ENCODE measurements at places on chromosomes 3 and 15.

GRCh38 chr3:82001276-82001923 is 240.0 kb upstream of the GBE1 start:
- ATAC-seq, result no peak

DNA sequence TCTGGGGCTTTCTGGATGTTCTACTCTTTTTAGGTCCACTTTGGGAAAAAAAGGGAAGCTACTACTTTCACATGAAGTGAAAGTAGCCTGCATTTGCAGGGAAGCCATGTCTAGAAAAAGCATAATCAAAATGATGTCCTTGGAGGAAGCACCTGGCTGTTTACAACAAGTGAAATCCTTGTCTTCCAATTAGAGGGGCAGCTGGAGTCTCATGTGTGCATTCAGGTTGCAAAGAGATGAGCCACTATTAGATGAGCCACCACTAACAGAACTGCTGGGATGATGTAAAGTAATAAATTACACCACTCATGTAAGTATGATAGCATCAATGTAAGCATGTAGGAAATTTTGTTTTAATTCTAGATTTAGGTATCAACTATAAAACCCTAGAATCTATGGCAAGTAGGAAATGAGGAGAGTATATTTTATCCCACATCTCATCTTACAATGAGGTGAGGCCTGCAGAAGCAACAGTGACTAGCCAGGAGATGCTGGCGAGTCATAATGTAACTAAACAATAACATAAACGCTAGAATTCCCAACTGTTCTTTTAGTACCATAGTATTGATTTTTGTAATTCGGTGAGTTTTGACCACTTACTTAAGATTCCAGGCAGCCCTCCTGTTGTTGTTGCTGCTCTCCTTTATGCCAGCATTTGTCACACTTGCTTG is 75.9 kb downstream of the TMEM108 start:
- ATAC-seq, result no peak

- no peak for ATAC-seq
Observed at GRCh38 chr15:95027981-95028380, 796.6 kb downstream of the MCTP2 start.

DNA sequence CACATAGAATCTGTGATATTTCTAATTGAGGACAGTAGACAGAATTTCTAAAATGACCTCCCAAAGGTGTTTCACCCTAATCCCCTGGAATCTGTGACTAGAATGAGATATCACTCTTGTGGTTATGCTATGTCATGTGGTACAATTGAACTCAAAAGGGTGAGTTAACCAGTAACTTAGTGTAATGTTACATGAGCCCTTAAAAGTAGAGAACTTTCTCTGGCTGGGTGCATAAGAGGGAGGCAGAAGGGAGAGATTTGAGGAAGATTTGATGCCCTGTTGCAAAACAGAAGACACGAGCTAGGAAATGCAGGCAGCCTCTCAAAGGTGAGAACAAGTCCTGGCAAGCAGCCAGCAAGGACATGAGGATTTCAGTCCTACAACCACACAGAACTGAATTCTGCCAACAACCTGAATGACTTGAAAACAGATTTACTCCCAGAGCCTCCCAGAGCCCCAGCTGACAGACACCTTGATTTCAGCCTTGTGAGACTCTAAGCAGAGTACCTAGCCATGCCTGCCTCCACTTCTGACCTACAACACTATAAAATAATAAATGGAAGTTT is 160.3 kb downstream of the MTHFS start:
- ATAC-seq, result no peak

- ATAC-seq, result no peak
Observed at GRCh38 chr3:69823743-69824142, 84.5 kb downstream of the MITF start.

DNA sequence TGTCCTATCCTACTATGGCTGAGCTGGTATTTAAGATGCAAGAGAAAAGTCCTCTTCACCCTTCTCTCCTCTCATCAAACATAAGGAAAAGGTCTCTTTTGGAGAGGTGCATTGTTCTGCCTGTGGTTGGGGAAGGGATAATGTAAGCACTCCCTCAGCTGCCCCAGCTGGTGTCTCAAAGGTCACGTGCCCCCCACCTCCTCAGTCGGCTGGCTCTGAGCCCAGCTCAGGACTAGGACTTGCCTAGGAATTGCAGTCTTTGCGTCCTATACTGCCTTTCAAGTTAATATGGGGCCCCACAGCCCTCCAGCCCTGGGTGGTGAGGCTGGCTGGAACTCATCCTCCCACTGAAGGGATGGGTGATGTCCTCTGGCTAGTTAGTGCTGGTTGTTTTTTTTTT is 29.7 kb downstream of the OR4F15 start:
- no peak for ATAC-seq

DNA sequence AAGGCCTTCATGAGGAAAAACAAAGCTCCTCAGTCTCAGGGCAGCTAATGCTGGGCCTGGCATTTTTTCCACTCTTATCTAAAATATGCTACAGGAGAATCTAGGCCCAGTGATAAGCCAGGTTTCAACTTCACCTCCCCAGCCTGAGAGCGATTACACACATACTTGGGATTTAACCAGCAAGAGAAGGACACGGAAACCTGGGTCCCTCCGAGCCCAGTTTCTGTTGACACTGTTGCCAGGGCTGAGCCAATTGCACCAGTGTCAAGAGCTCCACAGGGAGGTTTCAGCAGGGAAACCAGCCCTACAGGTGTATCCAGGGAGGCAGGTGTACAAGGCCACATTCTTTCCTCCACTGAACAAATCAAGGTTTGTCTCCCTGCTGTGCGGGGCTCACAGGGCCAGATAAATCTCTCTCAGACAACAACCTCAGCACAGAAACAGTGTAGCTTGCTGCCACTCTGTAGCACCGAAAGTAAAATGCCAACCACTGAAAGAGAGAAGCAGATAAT is 85.4 kb downstream of the MAGI1 start:
- ATAC-seq, result no peak

- ATAC-seq, result peak; percentile 27
Observed at GRCh38 chr3:123344175-123344906, 104.5 kb downstream of the ADCY5 start.

DNA sequence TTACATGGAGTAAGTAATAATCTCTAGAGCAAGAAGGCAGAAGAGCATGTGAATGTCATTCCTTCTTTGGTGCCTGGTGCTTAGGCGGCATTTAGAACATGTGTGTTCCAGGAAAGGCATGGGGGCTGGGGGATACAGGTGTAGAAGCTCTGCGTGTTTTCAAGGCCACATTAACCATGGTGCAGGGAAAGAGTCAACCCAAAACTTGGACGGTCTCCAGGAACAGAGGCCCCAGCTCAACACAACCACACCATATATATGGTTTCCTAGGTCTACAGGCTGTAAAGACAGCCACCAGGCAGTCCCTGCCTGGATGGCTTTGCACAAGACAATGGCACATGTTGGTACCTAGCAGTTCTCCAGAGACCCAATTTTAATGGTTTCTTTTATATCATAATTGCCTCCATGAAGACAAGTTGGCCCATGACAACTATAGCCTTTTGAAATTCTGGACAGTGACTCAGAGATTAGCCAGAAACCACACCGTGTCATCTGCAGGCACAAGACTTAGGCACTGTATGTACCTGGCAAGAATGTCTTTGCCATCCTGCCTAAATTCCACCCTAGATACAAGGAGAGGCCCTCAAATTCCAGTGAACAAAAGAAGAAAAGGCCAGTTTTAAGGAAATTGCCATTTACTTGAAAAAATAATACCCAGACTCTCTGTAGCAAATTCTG is 25.0 kb upstream of the DGKG start:
- ATAC-seq, result peak; percentile 47

GRCh38 chr3:126891791-126892190 is 91.1 kb upstream of the PLXNA1 start:
- no peak for ATAC-seq

- ATAC-seq, result no peak
Observed at GRCh38 chr15:74636984-74637383, 21.3 kb downstream of the CLK3 start.

DNA sequence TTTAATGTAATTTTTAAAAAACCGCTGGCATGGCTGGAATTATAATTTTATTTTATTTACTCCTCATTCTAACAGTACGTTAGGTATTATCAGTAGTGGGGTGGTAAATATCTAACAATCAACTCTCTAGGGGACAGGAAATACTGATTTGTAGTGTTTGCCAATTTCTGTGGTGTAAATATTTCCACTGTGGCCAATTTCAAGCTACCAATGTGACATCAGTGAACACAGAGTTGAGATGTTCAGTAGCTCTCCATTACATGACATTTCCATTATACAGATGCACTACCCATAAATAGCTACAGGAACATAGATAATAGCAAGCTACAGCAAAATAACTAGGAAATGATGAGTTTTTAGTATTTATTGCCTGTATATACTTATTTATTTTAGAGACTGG is 10.0 kb upstream of the ARL8B start:
- ATAC-seq, result no peak

DNA sequence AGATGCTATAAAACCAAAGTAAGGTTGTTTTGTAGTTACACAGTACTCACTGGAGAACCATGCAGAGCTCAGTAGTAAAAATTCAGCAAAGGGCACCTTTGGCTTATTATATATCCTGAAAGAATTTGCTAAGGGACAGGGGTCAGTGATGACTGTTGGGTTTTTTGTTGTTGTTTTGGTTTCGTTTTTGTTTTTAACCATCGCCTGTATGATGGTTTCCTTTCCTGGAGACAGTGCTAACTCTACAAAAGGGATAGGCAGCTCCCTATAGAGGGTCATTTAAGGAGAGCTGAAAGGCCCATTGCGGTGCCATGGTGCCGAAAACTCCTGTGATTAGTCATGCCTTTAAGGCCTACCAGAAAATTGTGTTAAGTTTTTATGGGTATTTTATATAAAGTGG is 118.2 kb upstream of the GOLIM4 start:
- peak; percentile 53 for ATAC-seq

GRCh38 chr3:77102951-77103769 is 63.3 kb downstream of the ROBO2 start:
- no peak for ATAC-seq

GRCh38 chr3:172516318-172517214 is 6.7 kb downstream of the TNFSF10 start:
- peak; percentile 45 for ATAC-seq

GRCh38 chr15:52567871-52568600 is 794 bp downstream of the ARPP19 start:
- peak; percentile 77 for ATAC-seq
